ENCODE measurements at places on chromosomes 1 and 21. TPM values are rescaled to one million over a fixed set of nuclear protein-coding genes. Genes with fewer than 3 reads are reported as not detected.

GRCh38 chr1:214941061-214941460 lies 141.5 kb upstream of the KCNK2 start:
- DNase-seq: no peak

GRCh38 chr1:24126018-24126671 lies 14.2 kb upstream of the MYOM3 start:
- no peak for DNase-seq

GRCh38 chr1:30034105-30034626 lies 689.2 kb downstream of the MATN1 start:
- DNase-seq: no peak

GRCh38 chr21:45819478-45820170 lies 161.9 kb upstream of the COL6A1 start:
- DNase-seq: no peak

DNA sequence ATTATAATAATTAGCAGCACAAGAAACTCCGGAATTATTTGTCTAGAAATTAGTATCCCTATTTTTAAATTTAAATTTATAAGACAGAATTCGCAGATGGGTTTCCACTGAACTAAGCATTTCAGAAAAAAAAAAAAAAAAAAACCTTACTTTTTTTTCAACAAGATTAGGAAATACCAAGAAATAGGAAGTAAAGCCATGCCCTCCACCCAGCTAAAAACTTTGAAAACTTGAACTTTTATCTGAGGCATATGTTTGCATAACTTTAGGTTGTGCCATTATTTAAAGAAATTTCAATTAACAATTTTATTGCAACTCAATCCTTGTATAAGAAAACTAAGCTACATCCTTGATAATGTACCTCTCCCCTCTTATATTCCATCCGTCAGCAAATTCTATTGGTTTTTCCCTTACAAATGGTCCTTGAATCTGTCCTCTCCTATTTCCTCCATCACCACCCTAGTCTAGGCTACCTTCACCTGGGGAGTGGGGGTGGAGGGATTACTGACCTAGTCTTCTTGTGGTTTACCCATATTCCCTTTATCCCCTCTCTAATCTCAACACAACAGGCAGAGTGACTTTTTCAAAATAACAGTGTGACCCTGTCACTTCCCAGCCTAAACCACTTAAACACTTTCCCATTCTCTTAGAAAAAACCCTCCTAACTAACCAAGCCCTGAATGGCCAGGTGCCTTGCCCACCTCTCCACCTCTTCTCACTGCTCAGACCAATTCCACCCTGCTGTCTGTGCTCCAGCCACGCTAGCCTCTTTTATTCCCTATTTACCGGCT lies 1.4 kb upstream of the EVI5 start:
- DNase-seq: no peak

- no peak for DNase-seq
Measured at GRCh38 chr1:71509051-71509595, 428.3 kb upstream of the ZRANB2 start.

- DNase-seq: no peak
Measured at GRCh38 chr1:201859424-201859823, 29.3 kb upstream of the SHISA4 start.

DNA sequence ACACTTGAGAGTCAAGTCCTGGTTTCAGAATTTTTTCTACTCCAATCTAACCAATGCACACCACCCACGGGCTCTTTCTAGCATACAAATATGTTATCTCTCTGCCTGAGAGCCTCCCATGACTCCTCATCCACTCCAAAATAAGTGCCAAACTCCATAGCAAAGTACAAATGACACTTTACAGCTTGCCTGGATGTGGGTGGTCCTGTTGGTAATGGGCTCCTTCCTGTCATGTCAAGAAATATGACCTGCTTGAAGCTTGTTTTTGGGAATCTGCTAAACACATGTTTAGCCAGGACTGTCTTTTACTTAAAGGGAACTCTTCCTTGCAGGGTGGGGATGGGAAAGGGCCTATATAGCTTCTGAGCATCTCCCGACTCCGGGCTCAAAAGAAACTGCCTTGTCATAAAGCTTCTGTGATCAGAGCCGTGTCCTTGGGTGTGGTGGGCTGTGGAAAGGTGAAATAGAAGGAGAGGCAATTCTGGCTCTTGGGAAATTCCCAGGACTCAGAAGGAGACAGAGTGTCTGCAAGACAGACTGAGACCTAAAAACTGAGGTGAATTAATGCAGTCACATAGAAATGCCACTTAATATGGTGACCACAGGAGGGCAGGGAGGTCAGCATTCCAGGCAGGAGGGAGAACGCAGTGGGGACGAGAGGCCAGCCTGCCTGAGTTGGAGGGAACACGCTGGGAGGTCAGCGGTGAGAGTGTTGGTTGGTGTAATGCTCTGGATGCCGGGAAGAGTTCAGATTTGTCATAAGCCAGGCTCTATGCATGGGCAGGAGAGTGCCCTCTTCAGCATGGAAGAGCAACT lies 6.1 kb upstream of the IGFN1 start:
- DNase-seq: no peak

DNA sequence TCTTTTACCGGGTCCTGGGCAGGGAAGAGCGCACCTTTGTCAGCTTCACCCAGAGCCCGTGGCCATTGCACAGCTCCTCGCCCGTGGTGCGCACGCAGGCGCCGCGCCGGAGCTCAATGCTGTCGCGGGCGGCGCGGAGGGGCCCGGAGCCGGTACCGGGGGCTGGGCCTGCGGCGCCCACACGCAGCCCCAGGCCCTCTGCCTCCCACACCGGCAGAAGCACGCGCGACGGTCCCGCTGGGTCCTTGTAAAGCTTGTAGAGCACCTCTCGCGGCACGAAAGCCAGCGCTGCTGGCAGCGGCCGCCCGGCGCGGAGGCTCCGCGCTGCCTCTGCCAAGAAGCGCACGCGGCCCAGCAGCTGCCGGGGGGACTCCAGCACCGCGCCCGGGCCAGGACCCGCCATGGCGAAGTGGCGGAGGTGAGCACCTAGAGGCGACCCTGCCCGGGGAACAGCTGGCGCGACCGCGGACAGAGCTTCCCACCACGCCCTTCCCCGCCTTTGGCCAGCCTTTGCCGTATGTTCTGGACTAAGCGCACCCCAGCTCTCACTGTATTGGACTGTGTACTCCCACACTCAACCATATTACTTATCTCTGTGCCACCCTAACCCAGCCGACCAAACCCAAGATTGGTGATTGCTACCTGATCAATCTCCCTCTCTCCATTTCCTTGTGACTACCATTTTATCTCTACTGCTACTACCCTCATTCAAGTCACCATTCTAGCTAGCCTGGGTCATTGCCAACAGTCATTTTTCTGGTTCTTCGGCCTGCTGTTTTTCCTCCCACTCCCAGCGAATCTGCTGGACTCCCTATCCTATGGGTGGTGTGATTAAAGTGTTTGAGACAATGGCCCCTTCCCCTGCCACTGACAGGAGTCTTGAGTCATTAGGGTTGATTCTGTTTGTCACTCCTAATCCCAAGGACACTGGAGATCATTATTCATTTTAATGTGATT lies at the start of gene HECTD3:
HECTD3 (minus strand) TSS at position 470 of the 957 bp plus-strand sequence; CDS start at position 403, 67 bp downstream.
- peak; percentile 32 for DNase-seq

DNA sequence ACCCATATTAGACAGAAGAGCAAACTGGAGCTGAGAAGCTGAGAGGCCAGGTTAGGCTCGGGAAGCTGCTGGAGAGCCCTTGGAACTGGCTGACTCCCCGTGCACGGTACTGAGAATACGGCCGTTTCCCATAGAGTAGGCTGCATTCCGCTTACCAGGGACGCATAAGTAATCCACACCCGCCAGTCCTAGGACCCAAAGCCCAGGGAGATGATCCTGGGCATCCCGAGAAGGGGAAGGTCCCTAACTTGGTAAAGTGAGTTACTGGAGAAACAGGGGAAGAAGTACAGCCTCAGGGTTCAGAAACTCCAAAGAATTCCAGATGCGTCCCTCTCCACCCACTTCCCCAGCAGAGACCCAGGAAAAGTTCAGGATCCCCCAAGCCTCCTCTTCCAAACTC lies 1.3 kb downstream of the LRRC38 start:
- DNase-seq: no peak

GRCh38 chr1:114290776-114291175 lies 137.1 kb upstream of the SYT6 start:
- no peak for DNase-seq

DNA sequence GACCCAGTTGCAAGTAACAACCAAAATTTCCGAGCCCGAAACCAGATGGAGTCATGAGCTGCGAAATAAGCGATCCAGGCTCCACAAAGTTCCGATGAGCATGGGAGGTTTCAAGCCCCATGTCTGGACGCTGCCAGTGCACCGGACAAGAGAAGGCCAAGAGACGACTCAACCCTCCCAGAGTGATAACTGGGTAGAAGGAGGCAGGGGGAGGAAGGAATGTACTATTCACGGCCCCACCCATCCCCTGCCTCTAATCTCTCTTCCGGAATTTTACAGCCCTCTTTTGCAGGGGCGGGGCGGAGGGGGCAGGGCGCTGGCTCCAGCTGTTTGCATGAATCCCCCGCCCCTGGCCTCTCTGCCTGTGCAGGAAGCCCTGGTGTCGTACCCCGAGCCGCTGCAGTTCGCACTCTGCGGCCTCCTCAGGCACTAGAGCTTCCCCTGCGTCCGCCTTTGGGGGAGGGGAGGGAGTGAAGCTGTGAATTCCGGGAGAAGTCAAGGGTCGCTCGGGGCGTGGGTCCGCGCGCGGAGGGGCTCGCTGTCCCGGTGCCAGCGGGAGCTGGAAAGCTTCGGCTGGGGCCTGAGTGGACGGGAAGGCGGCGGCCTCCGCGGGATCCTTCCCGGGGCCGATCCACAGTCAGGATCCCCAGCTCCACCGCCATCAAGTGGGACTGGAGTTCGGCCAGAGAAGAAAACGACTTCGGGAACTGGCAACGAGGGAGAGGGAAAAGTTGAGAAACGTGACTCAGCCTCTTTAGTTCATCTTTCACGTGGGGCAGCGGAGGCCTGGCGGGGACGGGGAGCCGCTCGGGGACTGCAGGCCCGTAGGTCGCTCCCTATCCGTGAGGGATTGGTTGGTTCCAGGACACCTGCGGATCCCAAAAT lies 6.3 kb upstream of the PTP4A2 start:
- peak; percentile 55 for DNase-seq

- no peak for DNase-seq
Measured at GRCh38 chr1:57058652-57059501, 93.1 kb upstream of the C8B start.

GRCh38 chr1:50707824-50708223 lies 252.2 kb downstream of the FAF1 start:
- no peak for DNase-seq

DNA sequence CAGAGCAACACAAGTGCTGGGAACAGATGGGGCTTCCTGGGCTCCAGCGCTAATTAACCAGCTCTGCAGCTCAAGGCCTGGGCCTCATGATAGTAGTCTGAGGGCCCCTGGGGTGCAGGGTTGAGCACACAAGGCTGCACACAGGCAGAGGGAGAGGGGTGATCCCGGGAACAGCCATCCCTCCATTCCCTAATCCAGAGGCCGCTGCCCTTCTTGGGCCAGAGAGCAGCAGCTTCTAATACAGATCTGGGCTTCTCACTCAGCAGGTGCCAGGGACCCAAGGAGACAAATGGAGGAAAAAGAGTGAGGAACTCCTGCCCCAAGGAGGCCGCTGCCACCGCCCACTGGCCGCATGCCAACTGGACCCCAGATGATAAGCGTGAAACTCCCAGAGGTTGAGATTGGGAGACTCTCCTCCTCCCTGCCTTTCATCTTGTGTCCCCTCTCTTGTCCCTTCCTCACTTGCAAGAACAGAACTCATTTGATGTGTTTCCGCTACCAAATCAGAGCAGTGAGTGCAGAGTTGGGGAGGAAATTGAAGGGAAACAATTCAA lies 58.0 kb upstream of the IFNAR2 start:
- no peak for DNase-seq

DNA sequence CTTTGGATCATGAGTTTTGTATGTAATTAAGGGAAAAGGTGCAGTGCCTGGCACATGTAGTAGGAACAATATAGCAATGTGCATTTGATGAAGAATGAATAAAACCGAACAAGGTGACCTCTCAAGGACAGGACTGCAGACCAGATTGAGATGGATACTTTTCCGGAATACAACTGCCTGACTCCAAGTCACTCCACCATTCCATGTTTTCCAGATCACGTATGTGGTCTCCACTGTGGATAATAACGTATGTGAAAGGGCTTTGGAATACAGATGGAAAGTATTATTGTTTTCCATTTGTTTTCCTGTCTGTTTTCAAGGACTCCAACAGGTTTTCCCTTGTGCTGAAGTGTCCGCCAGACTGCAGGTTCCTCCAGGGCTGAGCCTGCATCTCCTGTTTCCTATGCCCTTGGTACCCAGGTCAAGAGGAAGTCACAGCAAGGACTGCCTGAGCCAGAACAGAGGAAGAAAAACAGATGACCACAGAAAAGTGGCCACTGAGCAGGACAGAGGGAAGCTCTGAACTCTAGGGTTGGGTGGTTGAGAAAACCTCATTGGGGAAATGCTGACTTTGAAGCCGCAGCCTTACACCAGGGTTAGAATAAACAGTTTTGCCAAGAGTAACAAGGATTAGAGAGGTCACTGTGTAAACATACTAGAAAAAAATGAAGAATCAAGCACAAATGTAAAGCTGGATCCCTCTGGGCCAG lies 4.0 kb downstream of the CFAP45 start:
- DNase-seq: no peak

- no peak for DNase-seq
Measured at GRCh38 chr21:45542667-45543370, 579 bp upstream of the SLC19A1 start.

- no peak for DNase-seq
Measured at GRCh38 chr1:69103705-69104385, 463.9 kb upstream of the LRRC7 start.

GRCh38 chr1:168093616-168094015 lies 43.1 kb downstream of the GPR161 start:
- DNase-seq: no peak

DNA sequence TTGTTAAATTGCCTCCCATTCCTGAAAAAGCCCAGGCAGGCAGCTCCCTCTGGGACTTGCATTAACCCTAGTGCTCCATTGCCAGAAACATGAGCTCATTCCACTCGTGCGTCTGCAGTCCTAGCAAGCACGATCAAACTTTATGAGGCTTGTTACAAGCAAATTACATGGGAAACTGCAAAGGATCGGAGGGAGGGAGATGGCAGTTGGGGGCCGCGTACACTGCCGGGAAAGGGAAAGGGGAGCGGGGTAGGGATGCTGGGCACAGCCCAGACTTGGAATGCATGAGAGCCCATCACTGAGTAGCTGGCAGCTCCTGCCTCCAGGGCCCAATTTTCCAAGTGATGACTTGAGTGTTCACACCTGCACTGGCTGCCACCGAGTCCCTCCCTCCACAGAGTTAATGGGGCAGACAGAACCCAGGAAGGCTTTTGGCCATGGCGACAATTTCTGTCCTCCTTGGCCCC lies 169.9 kb downstream of the BRINP2 start:
- DNase-seq: peak; percentile 81

Gene CA14
- polyA plus RNA-seq: 7.5 TPM

Gene HLX
- 12.0 TPM for polyA plus RNA-seq

Gene RPF1
- 40.9 TPM for polyA plus RNA-seq

Gene GNAT2
- not detected for polyA plus RNA-seq

Gene PPIAL4G
- 0.04 TPM for polyA plus RNA-seq

Gene NFIA
- polyA plus RNA-seq: 15.6 TPM

Gene OR6N1
- not detected for polyA plus RNA-seq

Gene FCRL5
- polyA plus RNA-seq: 0.14 TPM

Gene ELAPOR1
- polyA plus RNA-seq: 1.2 TPM

Gene SLC6A17
- 1.1 TPM for polyA plus RNA-seq

Gene AGMAT
- polyA plus RNA-seq: 33.5 TPM

Gene SPATA45
- polyA plus RNA-seq: 0.51 TPM

Gene TRIM58
- polyA plus RNA-seq: 1.6 TPM

Gene TRMT1L
- 21.6 TPM for polyA plus RNA-seq

Measured in left renal cortex interstitium (tissue), 4 donors.